ENCODE measurements at places on chromosomes 11 and 22.

- no peak for DNase-seq
Observed at GRCh38 chr11:131584785-131585592, 214.6 kb downstream of the NTM start.

GRCh38 chr22:19014886-19015285 is 78.8 kb upstream of the PRODH start:
- DNase-seq: no peak

DNA sequence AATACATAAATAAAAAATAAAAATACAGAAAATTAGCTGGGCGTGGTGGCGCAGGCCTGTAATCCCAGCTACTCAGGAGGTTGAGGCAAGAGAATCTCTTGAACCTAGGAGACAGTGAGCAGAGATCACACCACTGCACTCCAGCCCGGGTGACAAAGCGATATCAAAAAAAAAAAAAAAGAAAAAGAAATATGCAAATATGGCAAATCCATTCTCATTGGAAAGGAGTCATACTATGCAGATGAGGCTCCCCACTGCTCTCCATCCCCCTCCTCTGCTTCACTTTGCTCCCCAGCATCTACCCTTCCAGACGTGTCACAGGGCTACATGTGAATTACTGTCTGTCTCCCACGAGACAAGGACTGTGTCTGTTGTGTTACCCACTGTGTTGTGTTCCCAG is 36.3 kb upstream of the PDGFB start:
- no peak for DNase-seq

- peak; percentile 6 for DNase-seq
Observed at GRCh38 chr22:19876314-19876940, 21.8 kb upstream of the GNB1L start.

DNA sequence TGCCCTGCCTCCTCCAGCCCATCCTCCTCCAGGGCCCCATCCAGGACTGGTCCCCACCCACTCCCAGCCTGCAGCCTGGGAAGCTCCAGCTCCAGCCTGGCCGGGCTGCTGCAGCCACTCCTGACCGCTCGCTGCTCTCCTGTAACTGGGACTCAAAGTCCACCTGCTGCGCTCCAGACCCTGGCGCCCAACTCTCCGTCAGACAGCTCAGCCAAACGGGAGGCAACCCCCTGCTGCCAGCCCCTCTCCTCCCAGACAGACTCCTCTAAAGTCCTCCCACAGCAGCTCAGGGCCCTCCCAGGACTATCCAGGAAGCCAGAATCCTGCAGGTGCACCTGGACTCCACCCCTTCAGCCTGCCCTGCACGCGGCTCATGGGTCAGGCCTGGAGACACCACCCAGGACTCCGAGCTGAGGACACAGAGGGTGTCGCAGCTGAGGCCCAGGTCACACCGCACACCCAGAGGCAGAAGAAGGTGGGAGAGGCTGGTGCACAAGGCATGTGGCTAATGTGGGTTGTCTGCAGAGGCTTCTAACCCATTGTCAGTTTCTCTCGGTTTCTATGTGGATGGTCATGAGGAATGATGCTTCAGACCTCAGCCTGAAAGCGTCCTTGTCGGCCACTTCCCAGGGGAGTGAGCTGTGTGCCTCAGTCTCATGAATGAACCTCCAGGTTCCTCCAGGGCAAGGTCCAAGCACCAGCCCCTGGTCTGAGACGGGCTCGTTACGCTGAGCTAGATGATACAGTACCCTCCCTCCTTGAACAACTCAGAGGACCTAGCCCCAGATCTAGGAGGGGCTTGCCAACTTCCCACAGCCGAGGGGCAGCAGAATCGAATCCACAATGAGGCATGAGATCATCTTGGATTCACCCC is 1514.8 kb downstream of the TBC1D22A start:
- DNase-seq: no peak

Measured in T-helper 17 cell (primary cell).